ENCODE measurements at places on chromosomes 12 and 14.
A peak's percentile ranks its signal among the peaks of the same experiment; 100 is the strongest.

GRCh38 chr12:16523284-16523950 lies 82.5 kb downstream of the LMO3 start:
- no peak for DNase-seq

GRCh38 chr14:89489761-89490437 lies 72.9 kb upstream of the FOXN3 start:
- DNase-seq: no peak

GRCh38 chr14:75277815-75278421 lies 710 bp upstream of the FOS start:
- no peak for DNase-seq

DNA sequence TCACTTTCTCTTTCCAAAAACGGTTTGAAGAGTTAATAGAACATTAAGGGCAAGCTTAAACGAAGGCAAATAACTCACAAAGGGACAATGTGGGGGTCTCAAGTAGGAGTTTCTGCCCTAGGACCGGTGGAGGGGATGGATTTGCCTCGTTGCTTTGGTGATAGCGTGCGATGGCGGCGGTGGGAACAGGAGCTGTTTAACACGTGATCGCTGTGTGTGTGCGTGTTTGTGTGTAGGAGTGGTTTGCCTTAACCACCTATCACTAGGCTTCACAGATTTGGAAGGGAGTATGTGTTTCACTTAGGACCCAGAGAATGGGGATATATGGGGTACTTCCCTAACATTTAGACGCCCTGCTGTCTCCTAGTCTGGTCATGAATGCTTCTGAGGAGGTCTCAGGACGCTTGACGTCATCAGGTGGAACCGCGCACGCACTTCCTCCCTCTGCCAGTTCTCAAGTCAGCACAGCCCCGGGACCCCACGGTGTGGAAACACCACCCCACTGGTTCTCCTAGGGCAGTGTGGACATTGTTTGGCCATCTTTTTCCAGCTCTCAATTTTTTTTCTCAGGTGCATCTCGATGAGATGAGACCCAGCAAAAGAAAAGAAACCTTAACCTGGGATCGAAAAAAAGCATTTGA lies 231.2 kb downstream of the ATP23 start:
- no peak for DNase-seq

DNA sequence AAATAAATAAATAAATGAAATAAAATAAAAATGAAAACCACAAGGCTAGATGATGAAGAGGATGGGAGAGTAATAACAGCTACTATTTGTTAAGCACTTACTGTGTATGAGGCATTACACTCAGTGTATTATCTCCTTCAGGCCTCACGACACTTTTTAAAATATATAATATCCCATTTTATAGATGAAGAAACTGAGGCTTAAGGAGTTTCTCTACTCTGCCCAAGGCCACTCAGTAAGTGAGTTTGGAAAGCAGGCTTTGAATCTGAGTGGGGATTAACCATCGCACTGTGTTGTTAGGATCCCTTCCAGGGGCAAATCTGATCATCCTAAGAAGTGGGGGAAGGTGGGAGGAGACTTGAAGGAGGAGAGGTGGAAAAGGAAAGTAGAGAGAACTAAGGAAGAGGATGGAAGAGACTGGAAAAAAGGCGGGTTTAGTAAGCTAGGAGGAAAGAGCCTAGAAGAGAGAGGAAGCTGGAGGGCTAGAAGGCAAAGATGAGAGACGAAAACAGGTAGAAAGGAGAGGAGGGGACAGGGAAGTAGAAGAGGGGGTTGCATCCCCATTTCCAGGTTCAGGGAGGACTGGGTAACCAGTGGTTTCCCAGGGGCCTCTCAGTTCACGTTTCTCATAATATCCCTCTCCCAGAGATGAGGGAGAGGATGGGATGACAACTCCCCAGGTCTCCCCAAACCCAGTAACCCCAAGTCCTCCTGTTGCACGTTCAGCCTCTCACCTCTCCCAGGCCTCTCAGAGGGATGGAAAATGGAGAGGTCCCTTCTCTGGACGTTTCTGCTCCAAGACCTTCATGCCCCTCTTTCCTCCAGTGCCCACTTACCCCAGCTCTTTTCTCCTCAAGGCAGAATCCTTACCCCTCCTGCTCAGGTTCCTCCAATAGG lies 1.7 kb downstream of the STAT6 start:
- DNase-seq: no peak

- DNase-seq: peak; percentile 50
Observed at GRCh38 chr12:46382408-46382963, 9.9 kb upstream of the SLC38A2 start.

DNA sequence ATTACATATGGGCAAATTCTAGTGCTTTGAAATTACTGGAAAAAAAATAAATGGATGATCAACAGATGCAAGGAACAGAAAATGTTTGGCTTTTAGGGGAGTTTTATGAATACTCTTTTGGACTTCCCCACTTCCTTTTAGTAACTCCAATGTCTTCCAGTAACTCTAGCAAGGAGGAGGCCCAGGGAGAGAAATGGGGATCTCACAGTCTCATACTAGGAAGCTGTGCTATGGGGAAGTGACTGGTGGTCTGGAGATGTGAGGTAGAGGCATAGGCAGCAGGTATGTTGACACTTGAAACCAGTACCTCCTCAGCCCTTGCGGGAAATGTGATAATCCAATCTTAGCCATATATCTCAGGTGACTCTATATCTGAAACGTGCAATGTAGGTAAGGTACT lies 68.1 kb downstream of the CRADD start:
- peak; percentile 64 for DNase-seq

Data from inflammatory macrophage treated with lipopolysaccharide for 4 hours (primary cell).